DMS79 (cell line): ENCODE measurements at places on chromosomes 2 and 18.
A peak's percentile ranks its signal among the peaks of the same experiment; 100 is the strongest.

DNA sequence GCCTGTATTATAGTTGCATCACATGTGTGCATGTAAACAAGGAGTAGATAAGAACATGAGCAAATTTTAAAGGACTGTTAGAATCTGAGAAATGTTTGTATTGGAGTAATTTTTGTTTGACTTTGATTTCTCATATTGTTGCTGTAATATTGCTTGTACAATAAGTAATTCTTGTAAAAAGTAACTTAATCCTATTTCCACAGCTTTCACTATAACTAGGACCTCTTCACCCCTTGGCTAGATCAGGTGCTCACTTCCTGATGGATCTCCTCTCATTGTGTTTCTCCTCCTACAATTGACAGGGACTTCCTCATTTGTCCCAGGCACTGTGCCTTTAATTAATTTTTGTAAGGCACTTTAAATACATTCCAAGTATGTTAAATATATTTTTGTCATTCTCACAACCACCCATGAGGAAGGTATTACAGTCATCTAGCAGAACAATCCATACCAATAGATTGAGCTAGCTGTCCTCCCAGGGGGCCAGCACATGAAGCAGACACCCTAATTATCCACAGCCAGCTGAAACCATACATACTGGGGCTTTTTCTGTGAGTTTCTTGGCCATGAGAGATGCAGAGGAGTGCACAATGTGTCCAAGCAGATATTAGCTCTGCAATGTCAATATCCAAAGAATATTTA lies 359.5 kb upstream of the ACVR2A start:
- DNase-seq = no peak

- DNase-seq = no peak
These were observed 49.3 kb downstream of the ZNF516 start for GRCh38 chr18:76445741-76446232.

DNA sequence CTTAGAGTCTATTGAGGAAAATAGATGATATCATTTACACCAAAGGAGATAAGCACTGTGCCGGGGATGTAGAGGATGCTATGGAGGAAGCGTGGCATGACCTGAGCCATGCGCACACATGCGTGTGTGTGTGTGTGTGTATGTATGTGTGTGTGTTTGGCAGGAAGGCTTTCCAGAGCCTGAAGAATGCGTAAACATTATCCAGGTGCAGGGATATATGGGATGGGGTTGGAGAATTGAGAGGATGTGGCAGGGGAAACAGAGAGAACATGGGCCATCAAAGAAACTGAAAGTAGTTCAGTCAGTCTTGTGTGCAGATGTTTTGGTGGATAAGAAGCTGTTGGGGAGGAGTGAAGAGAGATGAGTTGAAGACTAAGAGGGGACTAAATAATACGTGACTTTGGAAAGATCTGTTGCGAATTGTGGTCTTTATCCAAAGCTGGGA lies 9.3 kb upstream of the STAT1 start:
- DNase-seq = no peak

DNA sequence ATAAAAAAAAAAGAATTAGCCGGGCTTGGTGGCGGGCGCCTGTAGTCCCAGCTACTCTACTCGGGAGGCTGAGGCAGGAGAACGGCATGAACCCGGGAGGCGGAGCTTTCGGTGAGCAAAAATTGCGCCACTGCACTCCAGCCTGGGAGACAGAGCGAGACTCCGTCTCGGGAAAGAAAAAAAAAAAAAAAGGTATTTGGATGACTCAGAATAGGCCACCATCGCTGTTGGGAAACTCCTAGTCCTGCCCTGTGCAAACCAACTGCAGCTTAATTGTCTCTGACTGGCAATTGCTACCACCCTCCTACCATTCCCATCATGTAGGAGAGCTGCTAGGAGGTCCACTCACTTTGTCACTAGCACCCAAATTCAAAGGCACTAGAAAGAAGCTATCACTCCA lies 43.5 kb downstream of the ATP8B1 start:
- no peak for DNase-seq

DNA sequence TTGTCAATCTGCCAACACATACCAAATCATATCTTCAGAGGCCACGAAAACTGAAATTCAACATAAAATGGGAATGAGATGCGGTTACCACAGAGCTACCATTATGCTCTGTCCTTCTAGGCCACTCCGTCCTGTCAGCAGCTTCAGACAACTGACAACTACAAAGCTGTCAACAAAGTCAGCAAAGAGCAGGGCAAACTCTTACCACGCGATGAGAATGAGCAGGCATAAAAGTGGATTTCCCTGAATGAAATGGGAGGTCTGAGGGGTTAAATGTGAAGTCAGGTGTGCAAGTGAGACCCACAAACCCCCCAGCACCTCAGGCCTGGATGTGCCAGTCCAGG lies 130.1 kb downstream of the LNPK start:
- no peak for DNase-seq

GRCh38 chr2:71700658-71701397 lies 247.5 kb downstream of the DYSF start:
- no peak for DNase-seq

GRCh38 chr2:85728883-85729824 lies 24.6 kb upstream of the ATOH8 start:
- peak; percentile 35 for DNase-seq

- no peak for DNase-seq
These were observed 58.6 kb downstream of the NCK2 start for GRCh38 chr2:105803337-105803736.

GRCh38 chr2:763766-764525 lies 86.7 kb upstream of the TMEM18 start:
- no peak for DNase-seq

DNA sequence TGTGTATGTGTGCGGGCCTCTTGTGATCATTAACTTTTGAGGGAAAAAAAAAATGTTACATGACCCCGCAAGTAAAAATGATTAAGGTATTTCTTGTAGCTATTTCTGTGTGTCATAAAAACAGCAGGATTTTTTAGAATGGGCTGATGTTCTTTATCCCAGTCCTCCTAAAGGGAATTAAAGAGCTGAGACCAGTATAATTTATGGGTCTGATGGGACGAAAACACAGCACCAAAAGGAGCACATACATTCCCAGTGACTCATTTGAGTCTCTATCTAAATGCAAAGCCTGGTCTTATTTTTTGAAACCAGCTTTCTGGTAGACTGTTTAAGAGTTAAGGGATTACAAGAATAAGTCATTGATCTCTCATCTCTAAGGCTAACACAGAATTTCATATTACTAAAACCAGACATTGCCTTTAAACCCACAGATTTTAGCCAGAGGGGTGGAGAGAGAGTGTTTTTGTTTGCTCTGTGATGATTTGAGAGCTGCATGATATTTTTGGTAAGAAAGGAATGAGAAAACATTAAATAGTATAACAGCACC lies 342.3 kb upstream of the EPHA4 start:
- no peak for DNase-seq

- no peak for DNase-seq
These were observed 189.8 kb downstream of the NCK2 start for GRCh38 chr2:105934467-105934866.

GRCh38 chr2:11493282-11493681 lies 27.3 kb upstream of the E2F6 start:
- DNase-seq = no peak

DNA sequence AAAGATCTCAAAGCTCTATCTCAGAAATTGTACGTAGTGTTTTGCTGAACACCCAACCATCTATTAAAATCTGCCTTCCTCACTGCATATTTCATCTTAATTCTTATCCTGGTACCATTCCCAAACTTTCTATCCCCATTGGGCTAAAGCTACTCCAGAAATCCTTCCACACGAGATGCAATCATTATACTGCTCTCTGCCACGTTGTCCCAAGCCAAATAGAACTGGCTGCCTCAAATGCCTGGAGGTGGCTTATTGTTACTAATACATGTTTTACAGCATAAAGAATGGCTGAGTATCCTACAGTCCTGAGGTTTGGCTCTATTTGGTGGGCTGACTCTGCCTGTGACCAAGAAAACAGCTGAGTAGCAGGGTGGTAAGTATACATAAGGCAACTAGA lies 306.0 kb upstream of the ACVR2A start:
- DNase-seq = no peak

GRCh38 chr2:104375206-104375605 lies 478.7 kb upstream of the POU3F3 start:
- DNase-seq = no peak

- no peak for DNase-seq
These were observed 2.3 kb upstream of the PTPN18 start for GRCh38 chr2:130353291-130354138.

DNA sequence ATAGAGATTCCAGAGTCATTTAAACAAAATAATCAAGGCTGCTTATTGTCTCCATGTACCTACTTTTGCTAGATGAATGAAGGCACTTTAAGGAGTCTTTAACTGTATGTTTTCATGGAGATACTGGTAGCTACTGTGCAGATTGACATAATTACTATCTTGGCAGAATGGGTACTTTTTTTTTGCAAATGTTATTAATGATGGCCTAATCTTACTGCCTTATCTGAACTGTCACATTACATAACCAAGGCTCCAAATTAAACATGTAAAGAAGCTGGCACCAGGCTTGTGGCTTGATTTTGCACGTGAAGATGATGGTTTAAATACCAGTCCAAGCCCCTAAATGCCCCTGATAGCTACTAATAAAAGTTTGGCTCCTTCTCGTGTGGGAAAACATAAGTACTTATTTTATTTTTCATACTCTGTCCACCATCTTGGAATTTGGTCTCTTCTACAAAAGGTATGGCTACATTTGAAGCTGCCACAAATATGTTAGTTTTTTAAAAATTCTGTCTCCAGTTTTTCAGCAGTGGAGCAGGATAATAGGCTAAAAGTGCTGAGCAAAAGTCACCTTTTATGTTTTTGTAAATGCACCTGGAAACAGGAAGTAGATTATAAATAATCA lies 4.1 kb downstream of the TRIB2 start:
- DNase-seq = no peak

GRCh38 chr2:86623043-86623493 lies 597 bp downstream of the RNF103 start:
- no peak for DNase-seq

DNA sequence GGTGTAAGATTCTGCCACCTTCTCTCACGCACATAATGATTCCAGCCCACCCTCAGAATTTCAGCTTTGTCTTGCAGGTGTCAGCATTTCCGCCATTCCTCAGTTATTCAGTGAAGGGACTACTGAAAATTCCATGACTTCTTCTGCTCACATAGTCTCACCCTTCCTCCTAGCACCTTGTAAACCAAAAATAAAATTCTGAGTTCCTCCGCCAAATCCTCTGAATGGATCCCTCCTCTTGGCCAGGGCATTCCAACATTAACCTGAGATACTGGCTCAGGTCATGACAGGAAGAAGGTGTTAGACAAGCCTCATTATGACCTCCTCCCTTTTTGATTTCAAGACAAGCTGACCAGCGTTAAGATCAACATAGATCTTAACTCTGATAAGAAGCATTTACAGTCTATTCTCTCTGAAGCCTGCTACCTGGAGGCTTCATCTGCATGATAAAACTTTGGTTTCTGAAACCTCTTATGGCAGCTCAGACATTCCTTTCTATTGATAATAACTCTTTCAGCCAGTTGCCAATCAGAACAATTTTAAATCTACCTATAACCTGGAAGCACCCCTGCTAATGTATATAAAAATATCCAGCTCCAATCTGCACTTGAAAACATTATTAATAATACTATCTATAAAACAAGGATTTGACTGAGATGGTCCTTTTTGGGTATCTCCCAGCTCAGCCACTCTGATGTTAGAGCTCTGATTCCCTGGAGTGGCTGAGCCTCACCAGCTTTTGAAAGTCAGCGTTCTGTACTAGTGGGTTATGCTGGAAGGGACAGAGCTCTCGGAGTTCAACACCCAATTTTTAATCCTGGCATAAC lies 136.4 kb upstream of the APCDD1 start:
- no peak for DNase-seq

DNA sequence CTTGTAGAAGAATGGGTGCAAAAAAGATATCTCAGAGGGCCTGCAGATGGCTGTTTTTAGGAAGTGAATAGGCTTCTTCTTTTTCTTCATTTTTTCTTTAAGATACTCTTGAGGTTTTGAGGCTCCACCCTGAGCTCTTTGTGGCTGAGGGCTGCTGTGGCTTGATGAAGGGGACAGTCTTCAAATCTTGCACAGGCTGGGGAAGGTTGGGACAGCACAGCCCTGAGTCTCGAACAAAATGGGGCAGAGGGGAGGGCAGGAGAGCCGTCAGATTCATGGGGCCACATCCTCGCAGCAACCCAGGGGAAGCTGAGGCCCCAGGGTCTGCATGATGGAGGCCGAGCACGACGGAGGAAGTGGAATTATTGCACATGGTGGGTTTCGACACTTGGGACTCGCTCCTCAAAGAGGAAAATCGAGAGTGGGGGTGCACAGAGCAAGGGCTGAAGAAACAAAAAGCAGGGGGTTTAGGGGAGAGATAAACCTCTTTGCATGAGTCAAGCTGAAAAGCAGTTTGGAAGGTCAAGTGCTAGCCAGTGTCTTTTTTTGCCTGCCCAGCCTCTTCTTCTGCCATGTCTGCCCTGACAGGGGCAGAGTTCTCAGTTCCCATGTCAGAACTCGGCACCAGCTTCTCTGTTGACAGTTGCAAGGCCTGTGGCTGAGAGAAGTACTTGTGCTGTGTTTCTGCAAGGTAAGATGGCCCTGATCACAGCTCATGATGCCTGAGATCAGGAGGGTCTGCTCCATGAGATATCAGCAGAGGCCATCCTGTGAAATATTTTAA lies 19.5 kb downstream of the INPP4A start:
- no peak for DNase-seq

GRCh38 chr2:120491111-120491625 lies 145.2 kb downstream of the INHBB start:
- no peak for DNase-seq

DNA sequence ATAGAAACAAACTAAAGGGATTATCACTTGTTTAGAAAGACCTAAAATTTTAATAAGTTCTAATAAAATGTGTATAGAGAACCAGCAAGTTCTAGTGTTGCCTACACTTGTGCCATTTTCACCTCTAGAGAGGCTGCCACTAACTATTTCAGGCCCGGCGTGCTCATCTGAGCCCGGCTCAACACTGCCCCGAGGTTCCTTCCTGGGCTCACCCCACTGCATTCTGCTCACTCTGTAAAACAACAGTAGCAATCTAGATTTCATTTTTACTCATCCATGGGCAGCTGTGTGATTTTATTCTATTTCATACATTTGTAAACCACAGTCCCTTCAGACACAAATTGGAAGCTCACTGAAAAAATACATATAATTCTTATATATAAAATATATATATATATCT lies 253.2 kb downstream of the L3MBTL4 start:
- DNase-seq = no peak

- no peak for DNase-seq
These were observed 214.4 kb downstream of the MYT1L start for GRCh38 chr2:2116657-2117056.

- no peak for DNase-seq
These were observed 109.1 kb downstream of the CDK15 start for GRCh38 chr2:201915446-201915845.

- no peak for DNase-seq
These were observed 311.6 kb upstream of the CDH7 start for GRCh38 chr18:65439188-65439587.

GRCh38 chr2:110219496-110220189 lies 7.3 kb upstream of the MTLN start:
- no peak for DNase-seq

- no peak for DNase-seq
These were observed 261.4 kb downstream of the CYP26B1 start for GRCh38 chr2:71886241-71886640.
